NCI-H748 treated with DMSO at 0.1 percent for 48 hours (cell line): ENCODE measurements at places on chromosomes 11 and 22.

GRCh38 chr11:118604566-118604965, 2.8 kb upstream of the PHLDB1 start:
- DNase-seq = no peak

DNA sequence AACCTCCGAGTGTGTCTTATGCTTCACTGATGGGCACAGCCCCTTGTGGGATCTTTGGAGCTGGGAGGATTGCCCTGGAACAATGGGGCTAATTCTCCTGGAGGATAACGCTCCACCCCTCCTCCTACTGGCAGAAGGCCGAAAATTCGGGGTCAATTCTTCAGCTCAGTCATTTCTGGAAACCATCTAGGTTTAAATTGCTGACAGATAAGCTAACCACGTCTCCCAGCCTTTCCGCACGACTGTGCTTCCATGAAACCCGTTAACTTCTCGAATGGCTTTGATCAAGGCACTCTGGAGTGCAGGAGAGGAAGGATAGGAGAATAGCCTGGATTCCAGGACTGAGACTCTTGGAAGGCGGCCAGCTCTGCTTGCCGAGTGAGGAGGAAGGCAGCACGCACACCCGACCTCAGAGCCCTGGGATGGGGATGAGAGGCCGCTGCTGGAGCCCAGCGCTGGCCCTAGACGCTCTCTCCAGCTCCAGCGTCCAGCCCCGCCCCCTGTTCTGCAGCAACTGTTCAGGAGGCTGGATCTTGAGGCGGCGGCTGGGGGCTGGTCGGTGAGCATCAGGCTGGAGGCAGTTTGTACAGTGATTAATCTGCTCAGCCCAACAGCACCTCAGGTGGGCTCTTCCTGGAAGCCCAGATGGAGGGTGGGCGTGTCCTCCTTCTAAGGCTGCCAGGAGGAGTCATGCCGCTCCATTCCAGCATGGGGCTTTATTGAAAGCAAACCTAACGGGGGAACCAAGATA, 176.7 kb upstream of the NCAM1 start:
- DNase-seq = no peak

DNA sequence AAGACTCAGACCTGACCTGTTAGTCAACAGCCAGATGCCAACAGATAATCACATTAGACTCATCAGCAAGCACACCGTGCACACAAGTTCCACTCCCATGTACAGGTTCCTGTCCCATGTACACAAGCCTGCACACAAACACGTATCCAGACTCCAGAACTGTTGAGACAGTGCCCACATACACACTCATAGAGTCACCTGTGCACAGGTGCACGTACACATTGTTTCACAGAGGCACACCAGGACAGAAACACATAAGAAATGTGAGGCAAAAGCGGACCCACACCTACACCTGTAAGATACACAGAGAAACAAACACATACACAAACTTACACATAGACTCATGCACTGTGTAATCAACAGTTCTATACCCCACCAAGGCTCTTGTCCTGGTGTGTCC, 2.7 kb upstream of the ZNF74 start:
- no peak for DNase-seq

GRCh38 chr11:20161923-20162744, 1.9 kb upstream of the DBX1 start:
- DNase-seq = no peak

DNA sequence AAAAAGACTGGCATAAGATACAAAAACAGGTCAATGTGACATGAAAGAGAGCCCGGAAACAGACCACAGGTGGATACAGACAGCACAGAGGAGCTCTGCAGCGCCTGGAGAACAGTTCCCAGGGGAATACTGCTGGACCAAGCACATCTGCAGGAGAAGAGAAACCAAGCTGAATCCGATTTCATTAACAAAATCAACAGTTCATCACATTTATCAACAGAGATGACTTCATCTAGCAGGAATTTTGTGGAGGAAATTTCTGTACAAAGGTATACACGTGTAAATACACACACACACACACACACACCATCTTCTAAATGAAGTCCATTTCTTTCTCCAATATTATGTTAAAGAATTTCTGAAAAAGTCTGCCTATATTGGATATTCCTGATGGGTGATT, 17.1 kb downstream of the YPEL1 start:
- no peak for DNase-seq

DNA sequence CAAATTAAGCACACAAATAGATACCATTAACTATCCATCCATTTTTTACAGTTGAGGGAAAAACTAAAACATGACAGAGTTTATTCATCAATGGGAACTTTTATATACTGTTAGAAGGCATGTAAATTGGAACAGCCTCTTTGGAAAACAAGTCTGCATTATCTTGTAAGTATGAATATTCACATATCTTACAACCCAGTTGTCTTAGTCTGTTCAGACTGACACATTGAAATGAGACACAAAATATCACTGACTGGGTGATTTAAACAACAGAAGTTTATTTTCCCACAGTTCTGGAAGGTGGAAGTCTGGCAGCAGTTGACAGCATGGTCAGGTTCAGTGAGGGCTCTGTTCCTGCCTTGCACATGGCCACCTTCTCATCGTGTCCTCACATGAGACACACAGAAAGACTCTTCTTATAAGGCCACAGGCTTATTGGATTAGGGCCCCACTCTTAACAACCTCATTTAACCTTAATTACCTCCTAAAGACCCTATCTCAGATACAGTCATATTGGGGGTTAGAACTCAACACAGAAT, 5.4 kb upstream of the EIF3F start:
- DNase-seq = no peak

DNA sequence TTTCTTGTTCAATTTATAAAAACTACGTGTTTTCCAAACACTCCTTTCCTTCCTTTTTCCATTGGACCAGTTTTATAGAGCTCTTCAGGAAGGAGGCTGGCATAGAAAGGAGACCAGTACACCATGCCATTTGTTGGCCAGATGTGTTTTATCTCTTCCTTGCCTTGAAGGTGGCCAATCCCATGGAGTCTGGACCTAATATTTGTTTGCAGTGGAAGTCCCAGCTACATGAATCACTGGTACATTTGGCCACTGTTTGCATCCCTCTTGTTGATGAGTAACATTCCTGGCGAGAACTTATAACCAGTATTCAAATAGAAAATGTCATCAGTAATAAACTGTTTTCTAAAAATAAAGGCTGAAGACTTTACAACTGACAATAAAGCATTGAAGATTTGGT, 110.2 kb downstream of the ANO3 start:
- no peak for DNase-seq

- DNase-seq = no peak
These were observed 40.3 kb upstream of the TTLL12 start for GRCh38 chr22:43227239-43227630.

DNA sequence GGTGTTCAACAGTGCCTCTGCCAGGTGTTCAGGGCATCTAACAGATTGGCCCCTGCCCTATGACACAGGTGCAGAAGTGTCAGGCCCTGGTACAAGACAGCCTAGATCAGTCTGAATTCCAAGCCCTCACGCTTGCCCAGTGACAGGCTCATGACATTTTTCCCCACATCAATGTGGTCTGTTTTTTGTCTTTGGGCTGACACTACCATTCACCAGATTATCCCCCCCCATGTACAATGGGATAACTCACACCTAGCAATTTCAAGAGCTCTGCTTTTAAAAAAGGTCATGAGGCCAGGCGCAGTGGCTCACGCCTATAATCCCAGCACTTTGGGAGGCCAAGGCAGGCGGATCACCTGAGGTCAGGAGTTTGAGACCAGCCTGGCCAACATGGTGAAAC, 155.5 kb upstream of the PITPNB start:
- DNase-seq = no peak

GRCh38 chr11:23866641-23867040, 630.2 kb upstream of the LUZP2 start:
- DNase-seq = no peak

DNA sequence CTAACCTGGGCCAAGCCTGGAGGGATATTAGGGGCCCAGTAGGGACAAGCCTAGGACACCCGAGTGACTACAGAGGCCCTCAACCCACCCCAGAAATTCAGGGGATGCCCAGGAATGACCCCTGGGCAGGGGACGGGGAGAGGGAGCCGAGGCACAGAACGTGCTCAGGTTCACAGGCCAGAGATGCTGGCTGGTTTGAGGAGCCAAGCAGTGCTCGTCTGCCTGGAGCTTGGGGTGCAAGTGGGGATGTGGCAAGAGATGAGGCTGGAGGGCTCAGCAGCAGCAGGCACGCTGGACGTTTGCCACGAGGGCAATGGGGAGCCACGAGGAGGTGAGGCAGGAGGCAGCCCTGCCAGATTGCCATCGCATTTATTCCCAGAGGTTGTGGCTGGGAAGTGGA, 34.0 kb upstream of the EMID1 start:
- no peak for DNase-seq

DNA sequence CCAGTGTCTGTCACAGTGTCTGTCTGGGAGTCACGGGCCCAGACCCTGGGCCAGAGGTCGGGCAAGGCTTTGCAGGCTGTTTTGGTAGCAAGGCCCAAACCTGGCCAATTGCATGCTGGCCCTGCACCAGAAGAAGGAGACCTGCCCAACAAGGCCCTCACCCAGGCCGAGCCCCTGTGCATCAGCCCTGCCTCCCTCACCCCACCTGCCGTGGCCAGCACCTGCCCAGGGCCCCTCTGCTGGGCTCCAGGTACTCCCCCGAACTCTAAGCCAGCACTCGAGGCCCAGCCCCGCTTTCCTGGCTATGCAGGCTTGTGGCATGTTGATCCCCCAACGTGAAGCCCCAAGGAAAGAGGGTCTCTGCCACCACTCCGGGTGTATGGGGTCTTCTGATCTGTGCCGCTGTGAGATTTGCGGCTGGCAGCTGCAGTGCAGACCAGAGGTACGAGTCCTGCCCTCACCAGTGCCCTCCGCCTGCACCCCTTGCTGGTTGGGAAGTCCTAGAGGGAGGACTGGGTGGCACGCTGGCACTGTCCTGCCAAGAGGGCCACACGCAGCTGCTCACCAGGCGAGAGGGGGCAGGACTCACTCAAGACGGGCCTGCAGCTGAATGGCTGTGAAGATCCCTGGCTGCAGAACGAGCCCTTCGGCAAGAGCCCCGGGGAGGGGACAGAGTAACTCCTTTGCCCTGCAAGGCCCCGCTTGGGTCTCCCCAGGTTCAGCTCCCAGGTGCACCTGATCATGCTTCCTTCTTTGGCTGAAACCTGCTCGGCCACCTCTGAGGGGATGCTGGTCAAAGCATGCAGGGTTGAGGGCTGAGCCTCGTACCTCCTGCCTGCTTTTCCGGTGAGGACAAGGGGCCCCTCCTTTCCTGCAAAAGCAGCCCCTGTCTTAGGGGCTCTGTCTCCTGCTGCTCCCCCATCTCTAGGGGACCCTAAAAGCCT, 6.7 kb upstream of the SEPTIN5 start:
- DNase-seq = no peak

GRCh38 chr11:46252373-46252914, 25.0 kb upstream of the CREB3L1 start:
- peak; percentile 83 for DNase-seq

DNA sequence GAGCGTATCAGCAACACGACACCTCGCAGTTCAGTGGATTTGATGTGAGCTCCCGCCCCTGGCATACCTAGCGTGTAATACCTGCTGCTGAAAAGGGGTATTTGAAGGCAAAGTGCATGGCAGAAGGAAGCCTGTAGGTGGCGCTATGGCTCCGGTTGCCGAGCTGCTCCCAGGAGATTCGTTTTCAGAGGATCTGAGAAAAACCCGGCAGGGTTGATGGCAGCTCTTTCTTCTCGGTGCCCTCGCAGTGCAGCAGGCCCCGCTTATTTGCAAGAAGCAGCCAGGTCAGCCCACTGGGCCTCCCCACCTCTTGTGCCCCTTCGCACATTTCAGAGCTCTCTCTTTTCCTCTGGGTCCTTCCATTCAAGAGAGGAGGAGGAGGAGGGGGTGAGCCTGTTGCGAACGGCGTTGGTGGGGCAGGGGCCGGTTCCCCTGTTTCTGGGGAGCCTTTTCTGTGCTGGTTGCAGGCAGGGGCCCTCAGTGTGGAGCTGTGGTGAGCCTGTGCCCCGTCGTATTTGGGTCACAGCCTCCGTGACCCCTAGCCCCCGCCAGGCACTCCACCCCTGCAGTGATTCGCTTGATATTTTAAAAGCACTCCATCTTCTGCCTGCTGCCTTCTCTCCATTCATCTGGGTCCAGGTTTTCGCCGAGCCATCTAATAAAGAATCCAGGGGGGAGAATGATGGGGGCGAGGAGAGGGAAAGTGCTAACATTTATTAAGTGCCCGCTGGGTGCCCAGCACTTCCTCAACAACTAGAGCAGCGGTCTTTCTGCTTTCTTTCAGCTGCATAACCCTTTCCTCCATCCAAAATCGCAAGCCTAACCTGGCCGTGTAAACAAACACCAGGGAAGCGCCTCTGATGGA, 85.3 kb upstream of the SYT13 start:
- peak; percentile 92 for DNase-seq

DNA sequence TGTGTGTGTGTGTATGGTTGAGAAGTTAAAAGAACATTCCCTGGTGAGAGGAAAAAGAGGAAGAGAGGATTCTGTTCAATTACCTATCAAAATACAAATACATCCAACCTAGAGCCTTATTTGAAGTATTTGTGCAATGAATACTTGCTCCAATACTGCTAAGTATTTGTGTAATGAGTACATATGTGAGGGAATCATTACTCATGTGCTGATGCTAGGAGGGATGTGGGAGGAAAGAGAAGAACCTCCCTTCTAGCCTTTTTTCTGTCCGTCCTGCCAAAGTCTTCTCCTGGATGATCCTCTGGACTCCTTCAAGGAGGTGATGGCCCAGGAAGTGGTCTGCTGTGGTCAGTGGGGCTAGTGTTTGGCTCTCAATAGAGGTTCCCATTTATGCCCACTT, 36.0 kb upstream of the ACCSL start:
- no peak for DNase-seq

- DNase-seq = no peak
These were observed 56.1 kb upstream of the CDON start for GRCh38 chr11:126118806-126119205.

- DNase-seq = peak; percentile 45
These were observed at the start of gene PLXNB2 for GRCh38 chr22:50306753-50307749. Gene PLXNB2 (minus strand): TSS chr22:50307646. CDS start chr22:50290584, 17,062 bp downstream.

DNA sequence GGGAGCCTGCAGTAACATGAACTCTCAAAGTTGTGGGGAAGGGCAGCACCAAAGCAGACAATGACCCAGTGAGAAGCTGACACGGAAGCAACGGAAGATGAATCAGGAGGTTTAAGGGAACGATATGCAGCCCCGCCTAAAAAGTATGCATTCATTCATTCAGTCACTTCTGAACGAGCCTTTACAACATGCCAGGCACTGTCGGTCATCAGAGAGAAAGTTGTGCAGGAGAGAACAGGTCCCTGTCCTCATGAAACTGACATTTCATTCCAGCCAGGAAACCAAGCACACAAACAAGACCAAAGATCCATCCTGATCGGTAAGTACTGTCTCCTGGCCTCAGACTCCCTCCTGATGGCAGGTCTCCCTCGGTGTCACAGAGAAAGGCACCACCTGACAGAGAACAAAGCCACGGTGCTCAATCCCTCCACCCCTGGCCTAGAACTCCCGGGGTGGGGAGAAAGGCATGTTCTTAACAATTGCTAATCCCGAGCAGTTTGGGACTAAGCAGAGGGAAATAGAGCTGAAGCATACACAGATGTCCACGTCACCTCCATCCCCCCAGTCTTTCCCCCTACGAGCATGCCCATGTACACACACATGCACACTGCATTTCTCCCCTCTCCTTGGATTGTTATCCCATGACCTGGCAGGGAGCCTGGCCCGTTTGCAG, 49.3 kb downstream of the LRFN4 start:
- DNase-seq = no peak

GRCh38 chr11:6152126-6152525, 18.0 kb downstream of the OR52B2 start:
- no peak for DNase-seq

GRCh38 chr11:68053117-68053516, 14.3 kb downstream of the TCIRG1 start:
- no peak for DNase-seq
